ENCODE measurements at places on chromosomes 3 and 15. TPM values are rescaled to one million over a fixed set of nuclear protein-coding genes. Genes with fewer than 3 reads are reported as not detected.

The GOLGA8G gene
- under 0.01 TPM for total RNA-seq

The KBTBD13 gene
- not detected for total RNA-seq

The NR2F2 gene
- total RNA-seq = 27.3 TPM

The ZNF385D gene
- not detected for total RNA-seq

The PTX3 gene
- total RNA-seq = 687 TPM

Data from smooth muscle cell of the umbilical artery (primary cell).